ENCODE measurements at places on chromosomes 12 and 14.

- DNase-seq, result no peak
Observed at GRCh38 chr12:67237231-67237630, 31.9 kb upstream of the CAND1 start.

GRCh38 chr12:54156578-54156977 lies 32.2 kb downstream of the SMUG1 start:
- no peak for DNase-seq

DNA sequence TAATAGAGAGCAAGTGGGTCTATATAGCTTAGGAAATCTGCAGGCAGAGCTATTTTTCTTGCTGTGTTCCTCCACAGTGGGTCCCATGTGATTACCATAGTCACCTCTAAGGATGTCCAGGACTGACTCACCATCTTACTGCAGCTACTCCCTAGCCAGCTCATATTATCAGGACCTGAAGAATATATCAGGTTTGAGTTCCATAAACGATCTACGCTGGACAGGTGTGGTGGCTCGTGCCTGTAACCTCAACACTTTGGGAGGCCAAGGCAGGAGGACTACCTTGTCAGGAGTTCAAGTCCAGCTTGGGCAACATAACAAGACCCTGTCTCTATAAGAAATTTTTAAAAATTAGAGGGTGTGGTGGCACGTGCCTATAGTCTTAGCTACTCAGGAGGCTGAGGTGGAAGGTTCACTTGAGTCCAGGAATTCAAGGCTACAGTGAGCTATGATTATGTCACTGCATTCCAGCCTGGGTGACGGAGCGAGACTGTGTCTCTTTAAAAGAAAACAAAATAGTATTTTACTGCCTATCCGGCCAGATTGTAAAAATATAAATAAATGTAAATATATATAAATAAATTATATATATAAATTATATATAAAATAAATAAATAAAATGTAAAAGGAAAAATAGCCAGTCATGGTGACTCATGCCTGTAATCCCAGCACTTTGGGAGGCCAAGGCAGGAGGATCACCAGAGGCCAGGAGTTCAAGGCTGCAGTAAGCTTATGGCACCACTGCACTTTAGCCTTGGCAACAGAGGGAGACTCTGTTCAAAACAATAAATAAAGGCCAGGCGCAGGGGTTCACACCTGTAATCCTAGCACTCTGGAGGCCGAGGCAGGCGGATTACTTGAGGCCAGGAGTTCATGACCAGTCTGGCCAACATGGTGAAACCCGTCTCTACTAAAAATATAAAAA lies 6.9 kb upstream of the SPRYD4 start:
- DNase-seq, result no peak

DNA sequence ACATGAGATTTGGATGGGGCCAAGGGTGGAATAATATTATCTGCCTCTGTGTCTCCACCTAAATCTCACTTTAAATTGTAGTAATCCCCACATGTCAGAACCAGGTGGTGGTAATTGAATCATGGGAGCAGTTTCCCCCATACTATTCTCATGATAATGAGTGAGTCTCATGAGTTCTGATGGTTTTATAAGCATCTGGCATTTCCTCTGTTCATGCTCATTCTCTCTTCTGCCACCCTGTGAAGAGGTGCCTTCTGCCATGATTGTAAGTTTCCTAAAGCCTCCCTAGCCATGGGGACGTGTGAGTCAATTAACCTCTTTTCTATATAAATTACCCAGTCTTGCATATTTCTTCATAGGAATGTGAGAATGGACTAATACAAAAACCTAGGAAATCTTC lies 29.9 kb downstream of the TSPAN19 start:
- no peak for DNase-seq

- DNase-seq, result no peak
Observed at GRCh38 chr12:122185494-122186082, 2.7 kb downstream of the LRRC43 start.

DNA sequence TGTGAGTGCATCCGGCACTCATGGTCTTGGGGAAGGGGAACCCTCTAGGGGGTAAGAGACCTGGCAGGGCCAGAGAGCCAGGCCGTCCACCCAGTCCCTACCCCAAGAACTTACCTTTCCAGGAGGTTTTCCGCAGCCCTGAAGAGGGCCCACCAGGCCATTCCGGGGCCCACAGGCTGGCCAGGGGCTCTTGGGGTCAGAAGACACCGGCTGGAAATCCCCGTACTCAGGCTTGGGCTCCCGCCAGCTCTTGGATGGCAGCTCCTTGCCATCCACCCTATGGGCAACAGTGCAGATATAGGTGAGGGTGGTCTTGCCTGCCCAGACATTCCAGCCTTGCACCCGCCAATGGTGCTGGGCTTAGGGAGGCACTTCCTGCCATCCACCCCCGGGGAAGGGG lies 34.6 kb downstream of the NCKAP5L start:
- no peak for DNase-seq

GRCh38 chr14:45621731-45622130 lies 368.7 kb upstream of the MIS18BP1 start:
- no peak for DNase-seq

DNA sequence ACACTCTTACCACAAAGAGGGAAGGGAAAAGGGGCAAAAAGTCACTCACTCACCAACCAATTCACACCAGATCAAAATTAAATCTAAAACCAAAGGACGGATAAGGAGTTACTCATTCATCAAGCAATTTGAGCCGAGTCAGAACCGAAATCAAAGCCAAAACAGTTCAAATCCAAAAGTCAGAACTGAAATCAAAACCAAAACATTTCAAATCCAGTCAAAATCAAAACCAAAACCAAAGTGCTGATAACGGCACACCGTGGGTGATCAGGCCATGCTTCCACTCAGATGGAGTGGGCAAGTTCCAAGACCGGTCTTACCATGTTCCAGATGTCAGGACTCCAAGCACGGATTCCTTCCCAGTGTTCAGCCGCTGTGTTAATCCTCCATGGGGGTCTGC lies 139.5 kb downstream of the SLC38A6 start:
- no peak for DNase-seq

DNA sequence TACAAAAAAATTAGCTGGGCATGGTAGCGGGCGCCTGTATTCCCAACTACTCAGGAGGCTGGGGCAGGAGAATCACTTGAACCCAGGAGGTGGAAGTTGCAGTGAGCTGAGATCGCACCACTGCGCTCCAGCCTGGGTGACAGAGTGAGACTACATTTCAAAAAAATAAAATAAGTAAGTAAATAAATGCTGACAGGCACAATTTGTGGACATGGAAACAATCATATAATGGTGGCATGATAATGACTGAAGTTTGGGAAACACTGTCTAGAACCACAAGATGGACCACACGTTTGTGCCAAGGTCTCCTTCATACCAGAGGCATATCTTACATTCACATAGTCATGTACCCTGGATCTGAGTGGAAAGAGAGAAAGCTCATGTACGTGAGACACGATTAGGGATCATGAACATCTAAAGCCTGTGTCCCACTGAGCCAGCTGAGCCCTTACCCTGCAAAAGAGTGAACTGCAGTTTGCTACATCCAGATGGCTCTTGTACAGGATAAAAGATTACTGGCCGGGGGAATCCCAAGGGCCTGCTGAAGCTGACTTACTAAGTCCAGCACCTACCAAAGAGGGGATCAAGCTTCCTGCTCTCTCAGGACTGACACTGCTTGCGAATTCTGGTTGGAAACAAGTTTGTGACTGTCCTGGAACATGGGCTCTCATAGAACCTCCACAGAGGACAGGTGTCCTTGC lies 62.9 kb downstream of the TRAFD1 start:
- no peak for DNase-seq

GRCh38 chr14:100135784-100136183 lies 23.7 kb downstream of the DEGS2 start:
- DNase-seq, result no peak

- no peak for DNase-seq
Observed at GRCh38 chr12:5073853-5074252, 30.2 kb downstream of the KCNA5 start.

GRCh38 chr12:5345534-5345933 lies 86.4 kb upstream of the NTF3 start:
- no peak for DNase-seq

DNA sequence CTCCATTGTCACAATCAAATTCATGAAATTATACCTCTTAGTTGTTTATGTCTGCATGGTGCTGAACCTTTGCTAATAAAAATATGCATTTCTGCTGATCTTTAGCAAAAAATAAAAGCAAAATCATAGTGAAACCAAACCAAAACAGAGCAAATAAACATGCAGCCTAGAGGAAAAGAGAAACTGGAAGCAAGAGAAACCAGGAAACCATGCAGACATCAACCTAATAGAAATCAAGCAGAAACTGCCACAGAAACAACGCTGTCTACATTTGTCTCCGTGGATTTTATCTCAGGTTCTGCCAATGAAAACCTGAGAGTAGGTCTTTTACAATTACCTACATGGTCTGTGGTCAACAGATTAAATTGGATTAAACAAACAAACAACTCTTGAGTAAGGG lies 173.7 kb downstream of the SYT10 start:
- no peak for DNase-seq

DNA sequence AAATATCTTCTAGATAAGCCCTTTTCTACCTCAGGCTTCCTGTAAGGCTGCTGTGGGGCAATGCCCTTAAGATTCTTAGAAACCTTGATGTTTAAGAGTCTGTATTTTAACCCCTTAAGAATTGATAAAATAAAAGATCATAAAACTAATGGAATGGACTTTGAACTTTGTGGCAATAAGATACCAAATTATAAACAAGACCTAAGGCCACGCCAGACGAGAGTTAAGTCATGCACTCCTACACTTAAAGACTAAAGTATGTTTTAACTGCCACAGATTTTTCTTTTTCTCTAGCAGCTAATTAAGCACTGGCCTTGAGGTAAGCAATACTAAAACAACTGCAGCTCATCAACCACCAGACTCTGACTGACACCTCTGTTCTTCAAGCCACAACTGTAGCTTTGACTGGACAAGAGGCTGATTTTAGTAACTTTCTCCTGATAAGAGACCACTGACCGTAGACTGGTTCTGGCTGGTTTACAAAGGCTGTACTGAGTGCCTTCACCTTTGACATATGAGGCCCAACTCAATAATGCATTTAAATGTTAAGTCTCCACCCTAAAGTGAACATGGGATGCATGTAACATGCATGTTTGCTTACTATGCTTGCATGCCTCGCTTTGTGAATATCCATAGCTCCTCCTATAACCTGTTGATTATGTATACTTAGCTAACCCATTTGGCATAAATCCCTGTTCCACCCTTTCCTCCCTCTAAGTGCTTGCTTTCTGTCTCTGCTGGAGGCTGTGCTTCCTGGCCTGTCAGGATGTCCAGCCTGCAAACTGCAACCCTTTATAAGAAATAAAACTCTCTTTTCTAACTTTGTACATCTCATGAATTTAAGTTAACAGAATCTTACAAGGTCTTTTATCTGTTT lies 71.9 kb downstream of the KLHL28 start:
- DNase-seq, result no peak

DNA sequence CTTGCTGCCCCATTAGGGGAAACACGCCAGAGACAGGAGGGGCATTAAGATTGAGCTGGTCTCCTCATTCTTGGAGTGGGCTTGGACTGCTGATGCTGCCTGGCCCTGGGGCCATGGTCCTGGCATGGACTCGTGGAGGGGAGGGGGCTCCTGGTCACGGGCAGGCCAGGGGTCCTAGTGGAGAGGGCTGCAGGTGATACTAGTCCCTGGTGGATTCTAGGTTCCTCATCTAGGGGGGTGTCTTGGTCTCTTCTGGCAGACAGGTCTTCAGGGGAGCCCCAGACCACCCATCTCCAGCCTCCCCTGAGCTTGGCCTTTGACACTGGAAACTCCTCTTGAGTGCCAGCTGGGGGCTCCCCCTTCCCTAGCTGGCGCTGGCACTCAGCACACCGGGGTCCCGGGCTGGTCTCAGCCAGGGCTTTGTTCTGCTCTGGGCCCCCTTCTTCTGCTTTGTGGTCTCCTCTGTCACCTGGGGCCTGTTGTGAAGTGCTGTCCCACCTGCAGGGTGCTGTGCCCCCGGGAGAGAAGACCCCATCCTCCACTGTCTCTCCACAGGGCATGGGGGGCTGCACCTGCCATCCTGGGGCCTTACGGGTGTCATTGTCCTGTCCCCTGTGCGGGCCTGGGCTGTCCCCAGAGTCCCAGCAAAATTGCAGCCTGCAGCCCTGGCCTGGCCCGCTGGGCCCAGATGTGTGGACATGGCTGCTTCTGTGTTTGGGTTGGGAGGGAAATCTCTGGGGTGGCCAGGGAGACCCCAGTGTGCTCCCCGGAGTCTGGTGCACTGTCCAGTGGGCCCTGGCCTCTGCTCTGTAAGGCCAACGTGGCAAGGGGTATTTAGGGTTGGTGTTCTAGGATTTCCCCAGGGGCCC lies 2.3 kb downstream of the KIF26A start:
- DNase-seq, result no peak

GRCh38 chr14:105481886-105482457 lies 4.7 kb upstream of the CRIP1 start:
- peak; percentile 65 for DNase-seq

- no peak for DNase-seq
Observed at GRCh38 chr12:122013136-122013535, 8.5 kb upstream of the BCL7A start.

DNA sequence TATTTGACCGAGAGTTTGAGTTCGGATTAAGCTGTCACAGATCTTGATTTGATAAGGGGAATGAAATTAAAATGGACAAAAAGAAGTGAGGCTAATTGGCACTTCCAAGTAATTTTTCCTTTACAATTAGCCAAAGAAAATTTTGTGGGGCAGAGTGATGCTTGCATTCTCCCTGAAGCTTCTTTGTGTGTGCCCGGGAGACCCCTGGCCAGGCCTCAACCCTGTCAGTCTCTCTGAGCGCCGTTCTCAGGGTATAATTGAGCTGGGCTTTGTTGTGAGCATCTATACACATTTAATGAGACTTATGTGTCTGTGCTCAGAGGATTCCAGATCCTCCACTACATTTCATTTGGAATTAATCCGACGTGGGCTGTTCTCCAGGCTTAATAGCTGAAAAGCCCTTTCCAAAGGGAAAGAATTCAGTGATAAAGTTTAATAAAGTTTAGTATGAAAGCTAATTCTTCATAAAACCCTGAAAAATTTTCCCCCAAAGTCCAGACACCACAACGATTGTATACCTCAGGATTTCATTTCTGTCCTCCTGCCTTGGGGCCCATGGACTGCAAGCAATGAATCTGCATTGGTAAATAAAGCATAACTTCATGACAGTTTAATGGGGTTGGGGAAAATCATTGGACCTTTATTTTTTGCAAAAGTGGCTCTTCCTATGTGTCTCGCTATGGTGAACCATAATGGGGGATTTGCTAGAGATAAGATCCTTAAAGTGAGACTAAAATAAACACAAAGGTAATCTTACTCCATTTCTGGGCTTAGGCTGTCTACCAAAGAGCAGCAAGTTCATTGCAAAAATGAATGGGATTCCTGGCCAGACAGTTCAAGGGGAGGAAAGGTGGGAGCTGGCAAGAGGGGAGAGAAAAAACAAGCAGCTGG lies 292.6 kb downstream of the C12orf75 start:
- DNase-seq, result no peak

Data from CMK (cell line).